ENCODE measurements at places on chromosomes 7 and 10. TPM values are rescaled to one million over a fixed set of nuclear protein-coding genes. Genes with fewer than 3 reads are reported as not detected.

DNA sequence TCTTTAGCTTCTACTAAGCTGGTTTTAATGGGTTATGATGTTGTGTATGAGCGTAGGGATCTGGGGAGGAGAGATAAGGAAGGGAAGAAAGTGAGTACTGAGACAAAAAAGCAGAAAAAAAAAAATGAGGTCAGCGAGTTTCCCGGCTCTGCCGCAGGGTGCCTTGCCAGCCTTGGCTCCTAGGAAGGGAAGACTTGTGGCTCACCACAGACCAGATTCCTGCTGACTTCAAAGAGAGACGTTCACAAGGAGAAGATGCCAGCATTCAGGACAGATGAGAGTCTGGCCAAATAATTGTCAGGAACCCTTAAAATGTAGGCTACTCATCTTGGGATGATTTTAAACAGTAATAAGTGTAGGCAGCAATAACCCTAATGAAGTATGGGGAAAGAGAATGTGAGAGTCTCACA lies 11.4 kb upstream of the FAS start:
- DNase-seq: no peak

DNA sequence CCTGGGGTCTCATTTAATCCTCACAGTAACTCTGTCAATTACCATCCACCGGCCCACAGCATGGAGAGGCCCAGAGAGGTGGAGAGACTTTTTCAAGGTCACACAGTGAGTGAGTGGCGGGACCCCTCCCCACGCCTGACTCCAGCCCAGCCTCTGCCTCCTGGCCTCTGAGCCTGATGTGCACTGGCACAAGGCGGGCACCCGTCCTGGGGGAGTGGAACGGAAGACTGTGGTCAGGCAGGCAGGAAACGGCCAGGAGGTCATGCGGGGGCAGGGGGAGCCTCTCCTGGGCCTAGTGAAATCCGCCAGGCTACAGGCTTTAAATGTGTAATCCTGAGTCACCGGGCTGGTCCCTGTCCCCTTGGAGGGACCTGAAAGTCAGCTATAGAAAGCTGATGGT lies 32.2 kb downstream of the ZCCHC24 start:
- DNase-seq: no peak

Gene SFTPA1
- 0.34 TPM for polyA plus RNA-seq

Gene RADIL
- 3.3 TPM for polyA plus RNA-seq

DNA sequence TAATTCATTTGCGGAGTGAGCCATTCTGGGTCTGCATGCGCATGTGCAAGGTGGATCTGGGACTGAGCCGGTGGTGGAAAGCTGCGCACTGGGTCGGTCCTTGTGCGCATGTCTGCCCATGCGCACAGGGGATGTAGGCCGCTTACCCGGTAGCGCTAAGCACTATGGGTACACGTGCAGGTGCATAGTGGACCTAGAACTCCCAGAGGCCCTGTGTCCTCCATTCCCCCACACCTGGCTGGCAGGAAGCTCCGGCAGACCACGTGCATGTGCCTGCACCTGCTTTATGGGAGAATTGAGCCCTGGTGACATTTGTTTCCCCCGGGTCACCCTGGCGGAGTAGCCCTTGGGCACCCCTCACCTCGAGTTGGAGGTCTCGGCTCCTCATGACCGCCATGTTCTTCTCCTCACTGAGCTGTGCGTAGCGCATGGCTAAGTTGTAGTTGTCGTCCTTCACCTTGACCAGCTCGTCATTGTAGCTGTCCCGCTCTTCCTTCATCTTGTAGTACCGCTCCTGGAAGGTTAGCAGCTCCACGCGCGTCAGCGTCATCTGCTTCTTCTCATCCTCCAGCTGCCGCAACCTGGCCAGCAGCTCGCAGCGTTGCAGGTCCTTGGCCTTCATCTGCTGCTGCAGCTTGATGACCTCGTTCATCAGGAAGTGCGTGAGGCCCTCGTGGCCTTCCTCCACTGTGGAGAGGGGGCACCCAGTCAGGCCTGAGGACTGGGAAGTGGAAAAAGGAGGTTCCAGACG lies 99.6 kb downstream of the CARD11 start:
- DNase-seq: no peak

- no peak for DNase-seq
Observed at GRCh38 chr7:115009139-115009538, 87.2 kb downstream of the MDFIC start.

DNA sequence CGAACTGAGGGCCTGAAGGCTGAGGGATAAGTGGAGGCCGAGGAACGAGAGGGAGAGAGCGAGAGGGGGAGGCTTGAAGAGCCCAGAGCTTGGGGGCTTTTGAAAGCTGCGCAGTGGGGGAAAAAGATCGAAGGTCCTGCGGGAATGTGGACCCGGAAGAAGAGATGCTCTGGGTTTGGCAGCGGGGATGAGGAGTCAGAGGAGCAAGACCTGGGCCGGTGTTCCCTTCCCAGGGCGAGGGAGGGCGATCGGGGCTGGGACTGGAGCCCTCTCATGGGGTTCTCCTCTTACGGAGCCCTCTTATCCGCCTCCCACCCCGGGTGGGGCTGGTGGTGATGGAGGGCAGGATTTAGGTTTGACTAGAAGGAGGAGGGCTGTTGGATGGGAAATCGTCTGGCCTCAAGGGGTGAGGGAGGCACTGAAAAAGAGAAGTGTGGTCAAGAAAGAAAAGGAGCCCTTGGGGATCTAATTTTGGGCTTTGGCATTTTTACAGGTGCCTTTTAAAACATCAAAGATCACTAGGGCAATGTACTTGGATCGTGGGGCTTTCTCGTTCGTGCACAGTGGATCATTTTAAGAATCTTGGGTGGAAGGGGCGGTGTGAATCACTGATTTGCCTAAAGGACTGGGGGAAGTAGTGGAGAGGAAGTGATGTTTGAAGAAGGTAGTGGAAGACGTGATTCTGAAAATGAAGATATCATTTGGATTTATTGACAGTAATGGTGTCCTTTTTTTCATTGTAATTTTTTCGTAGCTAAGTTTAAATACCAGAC lies 637 bp downstream of the SAMD8 start:
- DNase-seq: no peak

Gene GPR15LG
- 1.0 TPM for polyA plus RNA-seq

GRCh38 chr7:159329818-159330378 lies 185.2 kb upstream of the VIPR2 start:
- no peak for DNase-seq

DNA sequence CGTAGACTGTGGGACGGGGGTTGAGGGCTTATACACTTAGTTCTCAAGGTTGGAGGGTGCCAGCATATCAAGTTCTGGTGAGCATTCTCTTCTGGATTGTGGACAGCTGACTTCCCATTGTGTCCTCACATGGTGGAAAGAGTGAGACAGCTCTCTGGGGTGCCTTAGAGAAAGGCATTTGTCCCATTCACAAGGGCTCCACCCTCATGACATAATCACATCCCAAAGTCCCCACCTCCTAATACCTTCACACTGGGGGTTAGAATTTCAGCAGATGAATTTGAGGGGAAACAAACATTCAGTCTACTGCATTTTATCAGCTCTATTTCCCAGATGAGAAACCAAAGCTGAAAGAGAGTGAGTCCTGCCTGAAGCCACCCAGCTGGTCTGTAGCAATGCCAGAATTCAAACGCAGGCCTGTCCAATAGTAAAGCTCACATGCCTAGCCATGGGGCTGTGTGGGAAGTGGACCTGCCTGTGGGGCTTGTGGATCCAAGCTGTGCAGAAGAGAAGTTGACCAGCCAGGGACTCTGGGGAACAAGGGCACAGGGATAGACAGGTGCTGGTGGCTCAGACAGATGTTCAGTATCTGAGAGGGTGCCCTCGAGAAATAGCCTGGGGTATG lies 34.9 kb upstream of the LOXL4 start:
- DNase-seq: no peak
